Kidney capillary endothelial cell (primary cell): ENCODE measurements at places on chromosomes 4 and X.

DNA sequence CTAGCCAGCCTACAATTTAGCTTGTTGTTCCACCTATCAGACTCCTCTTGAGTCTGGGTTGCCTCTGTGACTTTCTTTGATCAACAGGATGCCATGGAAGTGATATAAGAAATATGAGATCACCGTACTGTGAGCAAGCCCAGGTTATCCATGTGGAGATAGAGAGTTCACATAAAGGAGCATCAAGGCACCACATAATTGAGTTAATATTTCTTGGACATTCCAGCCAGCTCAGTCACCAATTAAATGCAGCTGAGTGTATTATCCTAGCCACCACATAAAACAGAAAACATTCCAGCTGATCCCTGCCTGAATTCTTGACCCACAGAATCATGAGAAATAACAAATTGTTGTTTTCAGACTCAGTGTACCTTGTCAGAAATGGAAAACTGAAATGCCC is 253.6 kb downstream of the PPP1R2C start:
- no peak for DNase-seq

GRCh38 chrX:84187533-84188319 is at the start of gene RPS6KA6:
Gene RPS6KA6, minus strand, starts transcription at chrX:84188199. Its CDS starts 300 bp downstream, at chrX:84187899.
- peak; percentile 1 for DNase-seq

- no peak for DNase-seq
These were observed 241.0 kb upstream of the POF1B start for GRCh38 chrX:85620466-85620865.

DNA sequence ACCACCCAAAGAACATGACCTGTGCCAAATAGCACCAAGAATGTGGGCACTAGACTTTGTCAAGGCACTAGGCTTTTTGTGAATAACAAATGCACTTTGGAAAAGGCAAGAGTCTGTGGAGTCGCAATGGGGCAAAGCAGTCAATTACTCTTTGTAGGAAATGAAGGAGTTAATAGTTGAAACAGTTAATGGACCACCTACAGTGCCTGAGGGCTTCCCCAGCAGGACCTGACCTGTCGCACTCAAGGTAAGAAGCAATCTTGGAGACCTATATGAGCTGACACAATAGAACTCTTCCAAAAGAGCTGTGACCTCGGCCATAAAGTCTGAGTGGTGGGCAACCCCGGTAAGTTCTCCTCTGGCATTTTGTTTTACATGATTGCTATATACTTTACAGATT is 49.2 kb upstream of the CAPN6 start:
- DNase-seq = no peak

DNA sequence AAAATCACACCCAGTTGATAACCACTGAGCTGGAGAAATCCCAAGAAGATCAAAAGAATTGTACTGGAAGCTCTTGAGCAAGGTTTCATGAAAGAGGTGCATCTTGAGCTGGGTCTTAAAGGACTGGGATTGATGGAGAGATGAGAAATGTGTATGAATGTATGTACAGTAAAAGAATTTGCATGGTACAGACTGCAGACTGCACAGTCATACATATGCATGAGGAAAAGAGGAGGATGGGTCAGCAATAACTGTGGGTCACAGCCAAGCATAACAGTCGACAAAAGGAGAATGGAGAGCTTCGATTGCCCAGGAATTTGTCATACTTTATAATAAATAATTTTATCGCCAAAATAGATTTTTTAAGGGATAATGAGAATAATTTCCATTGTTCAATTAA is 4.8 kb upstream of the RELL1 start:
- no peak for DNase-seq

DNA sequence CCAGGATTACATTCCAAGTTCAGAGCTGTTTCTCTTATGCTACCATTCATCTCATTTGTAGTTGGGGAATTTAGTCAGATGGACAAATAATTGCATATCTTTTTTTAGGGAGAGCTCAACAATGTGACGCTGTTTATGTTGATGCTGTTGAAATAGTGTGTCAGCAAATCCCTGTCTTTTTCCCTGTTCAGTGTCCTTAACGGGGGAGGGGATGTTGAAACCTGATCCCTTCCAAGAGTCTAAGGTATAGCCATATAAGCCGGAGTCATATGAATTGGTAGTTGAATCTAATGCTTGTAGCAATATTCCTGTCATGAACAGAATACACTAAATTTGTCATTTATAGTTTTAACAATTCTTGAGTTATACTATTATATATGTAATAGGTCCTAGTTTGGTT is 293.5 kb upstream of the FAT1 start:
- DNase-seq = no peak

GRCh38 chr4:15653864-15654592 is 1.1 kb downstream of the FBXL5 start:
- peak; percentile 64 for DNase-seq

- DNase-seq = no peak
These were observed 3.7 kb upstream of the SPARCL1 start for GRCh38 chr4:87532907-87533306.

DNA sequence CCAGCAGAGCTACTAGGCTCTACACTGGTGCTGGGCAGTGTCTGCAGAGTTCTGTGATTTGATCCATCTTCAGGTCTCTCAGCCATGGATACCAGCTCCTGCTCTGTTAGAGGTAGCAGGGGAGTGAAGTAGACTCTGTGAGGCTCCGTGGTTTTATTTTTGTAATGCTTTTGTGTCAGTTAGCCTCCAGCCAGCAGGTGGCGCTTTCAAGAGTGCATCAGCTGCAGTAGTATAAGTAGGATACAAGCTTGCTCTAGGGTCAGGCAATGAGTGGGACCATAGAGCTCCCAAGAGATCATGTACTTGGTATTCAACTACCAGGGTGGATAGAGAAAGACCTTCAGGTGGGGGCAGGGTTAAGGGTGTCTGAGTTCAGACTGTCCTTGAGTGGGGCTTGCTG is 362.5 kb upstream of the TRAM1L1 start:
- no peak for DNase-seq

DNA sequence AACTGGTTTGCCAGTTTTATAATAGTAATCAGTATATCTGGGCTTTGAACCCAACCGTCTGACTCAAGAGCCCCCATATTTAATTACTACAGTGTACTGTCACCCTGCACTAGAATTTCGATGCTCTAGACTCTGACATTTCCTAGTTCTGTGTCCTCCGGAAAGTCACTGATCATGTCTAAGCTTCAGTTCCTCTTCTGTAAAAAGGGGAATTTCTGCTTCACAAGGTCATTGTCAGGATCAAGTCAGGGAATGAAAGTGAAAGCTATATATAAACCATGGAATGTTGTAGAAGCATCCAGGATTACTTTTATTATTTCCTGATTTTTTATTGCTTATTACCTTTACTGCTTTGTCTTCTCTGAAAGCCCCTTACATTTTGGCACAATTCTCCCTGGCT is 4.0 kb upstream of the KCNIP4 start:
- no peak for DNase-seq

DNA sequence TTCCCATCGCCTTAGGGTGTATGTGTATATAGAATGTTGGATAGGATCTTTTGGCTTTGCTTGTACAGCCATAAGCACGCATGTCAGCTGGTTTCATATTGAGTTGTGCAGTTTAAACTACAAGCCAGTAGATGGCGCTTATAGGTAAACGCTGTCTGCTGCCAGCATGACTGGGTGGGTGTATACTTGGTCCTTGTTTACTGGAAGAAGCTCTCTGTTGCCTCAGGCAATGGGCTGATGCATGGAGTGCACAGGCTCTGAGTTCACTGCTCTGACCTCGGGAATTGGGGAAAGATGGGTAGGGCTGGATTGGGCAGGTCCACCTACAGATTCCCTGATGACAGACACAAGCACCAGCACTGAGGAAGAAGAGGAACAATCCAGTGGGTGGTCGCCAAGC is 831.5 kb downstream of the STIM2 start:
- DNase-seq = peak; percentile 42

- no peak for DNase-seq
These were observed 1947.6 kb upstream of the IGFBP7 start for GRCh38 chr4:59057804-59058203.

GRCh38 chrX:9804444-9804843 is 18.2 kb downstream of the SHROOM2 start:
- no peak for DNase-seq

DNA sequence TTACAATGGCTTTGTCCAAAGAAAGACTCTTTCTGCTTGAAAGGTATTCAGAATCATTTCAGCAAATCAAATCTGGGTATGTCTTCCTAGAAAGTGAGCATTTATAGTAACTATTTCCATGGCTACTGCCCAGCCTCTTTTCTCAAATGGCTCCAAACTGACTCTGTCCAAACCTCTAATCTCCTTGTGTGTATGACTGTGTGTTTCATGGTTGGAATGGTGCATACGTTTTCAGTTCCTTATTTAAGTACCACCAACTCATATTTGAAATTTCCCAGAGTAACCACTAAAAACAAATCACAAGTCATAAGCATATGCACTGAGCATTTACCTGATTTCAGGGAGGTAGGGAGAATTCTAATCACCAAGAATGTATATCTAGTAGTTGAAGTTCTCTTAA is 106.0 kb downstream of the TMEM144 start:
- no peak for DNase-seq

DNA sequence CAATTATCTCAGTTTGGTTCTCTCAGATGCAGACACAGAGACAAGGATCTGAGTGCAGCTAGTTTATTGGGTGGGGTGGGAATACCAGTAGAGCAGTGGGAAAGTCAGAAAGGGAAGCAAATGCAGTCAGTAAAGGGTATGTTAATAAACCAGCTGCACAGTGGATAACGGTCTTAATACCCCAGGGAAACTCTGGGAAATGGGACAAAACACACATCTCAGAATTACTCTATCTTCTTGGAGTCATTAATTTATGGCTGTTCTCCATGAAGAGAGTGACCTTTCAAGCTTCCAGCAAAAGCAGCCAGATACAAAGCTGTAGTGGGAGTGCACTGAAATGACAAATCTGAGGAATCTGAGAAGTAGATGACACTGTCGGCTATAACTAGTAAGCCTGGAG is 73.3 kb upstream of the NALF2 start:
- no peak for DNase-seq

DNA sequence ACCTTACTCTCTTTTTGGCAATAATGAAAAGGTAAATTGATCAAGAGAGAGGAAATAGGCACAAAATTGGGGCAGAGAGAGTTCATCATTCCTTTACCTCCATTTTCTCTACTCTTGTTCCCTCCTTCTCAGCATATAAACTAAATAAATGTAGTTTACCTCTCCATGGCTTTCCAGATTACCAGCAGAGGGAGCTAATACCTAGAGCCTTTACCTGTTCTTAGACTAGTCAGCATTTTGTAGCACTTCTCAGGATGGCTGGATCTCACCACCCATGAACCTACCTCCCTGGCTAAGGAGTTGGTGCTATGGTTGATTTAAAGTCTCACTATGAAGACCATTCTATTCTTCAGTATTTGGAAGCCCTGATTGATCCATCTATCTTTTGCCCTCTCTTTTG is 15.7 kb downstream of the OFD1 start:
- DNase-seq = peak; percentile 19

GRCh38 chrX:154991039-154991438 is 31.5 kb downstream of the F8 start:
- no peak for DNase-seq

- no peak for DNase-seq
These were observed 78.8 kb downstream of the SEL1L3 start for GRCh38 chr4:25783943-25784342.

GRCh38 chrX:21963731-21964405 is 23.4 kb downstream of the SMS start:
- DNase-seq = no peak

- DNase-seq = no peak
These were observed 102.3 kb upstream of the FAT1 start for GRCh38 chr4:186826006-186826405.

DNA sequence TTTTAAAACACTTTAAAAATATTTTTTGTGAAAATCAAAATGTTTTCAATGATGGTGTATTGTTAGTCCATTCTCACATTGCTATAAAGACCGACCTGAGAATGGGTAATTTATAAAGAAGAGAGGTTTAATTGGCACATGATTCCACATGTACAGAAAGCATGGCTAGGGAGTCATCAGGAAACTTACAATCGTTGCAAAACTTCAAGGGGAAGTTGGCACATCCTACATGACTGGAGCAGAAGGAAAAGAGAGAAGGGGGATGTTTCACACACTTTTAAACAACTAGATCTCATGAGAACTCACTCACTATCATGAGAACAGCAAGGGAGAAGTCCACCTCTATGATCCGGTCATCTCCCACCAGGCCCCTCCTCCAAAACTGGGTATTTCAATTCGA is 110.7 kb downstream of the TMEM47 start:
- DNase-seq = no peak

DNA sequence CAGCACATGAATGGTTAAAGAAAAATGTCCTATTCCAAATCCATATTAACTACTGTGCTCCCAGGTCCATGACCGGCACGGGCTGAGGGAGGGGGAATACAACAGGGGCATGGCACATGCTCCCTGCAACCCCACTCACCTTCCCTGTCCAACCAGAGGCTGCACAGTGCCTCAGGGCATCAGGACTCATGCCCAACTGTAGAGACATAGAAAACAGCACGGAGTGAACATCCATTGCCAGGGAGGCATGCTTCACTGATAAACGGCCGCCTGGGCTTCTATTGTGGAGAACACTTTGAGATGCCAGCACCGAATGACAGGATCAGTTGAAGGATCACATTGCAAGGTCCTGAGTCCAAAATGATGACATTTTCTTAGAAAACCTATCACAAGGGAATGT is 140.6 kb downstream of the STK32B start:
- no peak for DNase-seq

GRCh38 chrX:10076765-10077164 is 80.0 kb upstream of the CLCN4 start:
- no peak for DNase-seq

DNA sequence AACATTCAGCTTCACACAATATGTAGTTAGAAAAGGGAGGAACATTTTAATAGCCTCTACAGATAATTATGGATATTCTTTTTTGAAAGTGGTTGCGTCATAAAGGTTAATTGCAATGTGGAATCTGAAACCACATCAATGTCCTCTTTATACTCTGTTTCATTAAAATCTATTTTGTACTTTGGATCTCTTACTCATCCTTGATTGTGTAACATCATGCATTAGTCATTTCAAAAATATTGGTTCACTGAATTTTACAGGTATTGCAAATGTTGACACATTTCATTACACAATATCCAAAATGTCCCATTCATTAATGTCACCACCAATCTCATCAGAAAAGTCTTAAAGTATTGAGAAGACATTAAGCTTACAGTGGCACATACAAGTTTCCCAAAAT is 62.7 kb upstream of the USP9X start:
- no peak for DNase-seq

GRCh38 chr4:24680746-24681448 is 96.5 kb upstream of the DHX15 start:
- no peak for DNase-seq

GRCh38 chrX:6292599-6292998 is 63.9 kb upstream of the NLGN4X start:
- DNase-seq = no peak

DNA sequence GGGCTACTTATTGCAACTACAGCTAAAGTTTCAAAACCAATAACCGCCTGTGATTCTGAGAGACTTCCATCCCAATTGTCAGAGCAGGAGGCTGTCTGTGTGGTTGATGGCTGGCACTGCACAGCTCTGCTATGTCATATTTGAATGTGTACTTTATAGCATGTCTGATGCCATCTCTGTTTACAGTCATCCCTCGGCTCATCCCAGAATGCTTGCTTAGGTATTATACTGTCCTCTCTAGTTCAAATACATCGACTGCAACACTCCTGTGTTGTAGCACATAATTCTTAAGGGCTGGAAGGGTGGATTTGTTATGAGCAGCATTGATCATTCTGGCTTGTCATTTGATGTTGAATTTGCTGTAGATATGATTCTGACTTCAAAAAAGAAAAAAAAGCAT is 1617.5 kb upstream of the TENM3 start:
- no peak for DNase-seq

- no peak for DNase-seq
These were observed 62.9 kb upstream of the UGT8 start for GRCh38 chr4:114535725-114536124.

GRCh38 chrX:1667566-1667965 is 52.7 kb downstream of the ASMT start:
- no peak for DNase-seq
